AG20443 (cell line): ENCODE measurements at places on chromosomes 11 and 22.

GRCh38 chr11:12829131-12829530, 154.9 kb downstream of the TEAD1 start:
- DNase-seq: no peak

DNA sequence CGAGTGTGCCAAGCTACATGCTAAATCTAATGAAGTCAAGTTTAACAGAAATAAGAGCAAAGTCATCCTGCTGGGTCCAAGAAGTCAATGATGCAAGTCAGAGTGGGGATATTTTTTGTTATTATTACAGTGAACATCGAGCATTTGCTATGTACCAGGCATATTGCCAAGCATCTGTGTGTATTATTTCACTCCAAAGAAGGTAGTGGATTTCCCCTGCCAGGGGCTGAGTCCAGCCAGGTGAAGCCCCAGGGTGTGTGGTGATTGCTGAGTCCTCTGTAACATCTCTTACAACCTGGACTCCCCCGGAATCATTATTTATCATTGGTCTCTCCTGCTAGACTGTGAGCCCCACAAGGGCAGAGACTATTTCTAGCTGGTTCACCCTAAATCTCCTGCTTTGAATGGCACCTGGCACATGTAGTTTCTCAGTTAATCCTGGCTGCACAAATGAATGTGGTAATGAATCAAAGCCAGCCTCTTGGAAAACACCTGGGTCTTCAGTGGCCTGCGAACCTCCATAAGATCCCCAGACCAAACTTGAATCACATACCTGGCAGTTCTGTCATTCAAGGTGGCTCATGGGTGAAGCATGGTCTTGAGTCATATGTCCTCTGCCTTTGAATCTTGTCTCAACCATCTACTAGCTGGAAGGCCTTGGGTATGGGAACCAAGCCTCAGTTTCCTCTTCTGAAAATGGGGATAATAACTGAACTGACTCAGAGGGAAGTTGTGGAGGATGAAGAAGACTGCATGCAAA, 549.2 kb downstream of the MIAT start:
- DNase-seq: no peak

DNA sequence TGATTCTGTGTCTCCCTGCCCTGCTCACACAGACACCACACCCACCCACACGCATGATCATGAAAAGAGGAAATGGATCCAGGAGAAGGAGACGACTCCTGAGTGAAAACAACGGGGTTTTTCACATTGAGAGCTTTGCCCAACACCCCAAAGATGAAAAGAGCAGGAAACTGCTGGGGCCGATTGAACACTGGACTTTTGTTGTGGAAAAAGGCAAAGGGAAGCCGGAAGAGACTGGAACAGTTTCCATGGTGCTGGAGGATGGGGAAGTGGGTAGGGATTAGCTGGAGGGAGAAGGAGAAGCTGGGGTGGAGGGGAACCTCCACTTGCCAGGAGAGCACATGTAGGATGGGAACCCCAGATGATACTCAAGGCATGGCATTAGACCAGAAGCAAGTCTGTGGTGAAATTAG, 5.2 kb upstream of the SLC43A3 start:
- DNase-seq: no peak

DNA sequence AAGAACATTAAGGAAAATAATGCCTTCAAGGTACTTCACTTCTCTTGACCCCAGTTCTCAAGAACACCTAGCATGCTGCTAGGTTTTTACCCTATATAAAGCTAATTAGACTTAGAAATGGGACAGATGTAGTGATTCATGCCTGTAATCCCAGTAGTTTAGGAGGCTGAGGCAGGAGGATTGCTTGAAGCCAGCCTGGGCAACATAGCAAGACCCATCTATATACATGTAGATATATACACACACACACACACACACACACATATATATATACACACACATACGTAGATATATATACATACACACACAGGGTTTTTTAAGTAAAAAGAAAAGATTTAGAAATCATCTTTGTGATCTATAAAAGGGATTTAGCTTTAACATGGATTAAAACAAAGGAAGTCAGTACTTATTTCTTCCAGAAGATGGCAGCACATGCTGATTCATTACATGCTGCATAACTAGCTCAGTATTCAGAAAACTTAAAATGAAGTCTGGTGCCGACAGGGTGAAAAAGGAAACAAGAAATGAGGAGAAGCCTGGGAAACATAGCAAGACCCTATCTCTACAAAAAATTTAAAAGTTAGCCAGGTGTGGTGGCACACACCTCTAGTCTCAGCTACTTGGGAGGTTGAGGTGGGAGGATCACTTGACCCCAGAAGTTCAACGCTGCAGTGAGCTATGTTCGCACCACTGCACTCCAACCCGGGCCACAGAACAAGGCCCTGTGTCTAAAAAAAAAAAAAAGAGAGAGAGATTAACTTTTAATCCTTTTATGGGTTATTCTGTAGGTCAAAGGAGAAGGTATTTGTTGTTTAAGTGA, 28.5 kb upstream of the RBX1 start:
- peak; percentile 60 for DNase-seq

DNA sequence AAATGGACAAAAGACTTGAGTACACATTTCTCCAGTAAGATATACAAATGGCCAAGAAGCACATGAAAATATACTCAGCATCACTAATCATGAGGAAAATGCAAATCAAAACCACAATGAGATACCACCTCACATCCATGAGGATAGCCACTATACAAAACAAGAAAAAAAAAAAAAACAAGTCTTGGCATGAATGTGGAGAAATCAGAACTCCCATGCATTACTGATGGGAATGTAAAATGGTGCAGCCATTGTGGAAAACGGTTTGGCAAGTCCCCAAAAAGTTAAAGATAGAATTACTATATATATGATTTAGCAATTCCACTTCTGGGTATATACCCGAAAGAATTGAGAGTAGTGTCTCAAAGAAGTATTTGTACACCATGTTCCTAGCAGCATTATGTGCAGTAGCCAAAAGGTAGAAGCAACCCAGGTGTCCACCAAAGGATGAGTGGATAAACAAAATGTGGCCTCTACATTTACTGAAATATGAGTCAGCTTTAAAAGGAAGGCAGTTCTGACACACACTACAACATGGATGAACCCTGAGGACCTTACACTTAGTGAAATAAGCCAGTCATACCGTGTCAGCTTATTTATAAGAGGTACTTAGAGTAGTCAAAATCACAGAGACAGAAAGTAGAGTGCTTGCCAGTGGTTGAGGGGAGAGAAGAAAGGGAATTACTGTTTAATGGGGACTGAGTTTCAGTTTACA, 146.3 kb downstream of the WNT7B start:
- no peak for DNase-seq

- DNase-seq: no peak
Measured at GRCh38 chr22:43443152-43443471, 31.3 kb downstream of the MPPED1 start.

GRCh38 chr11:126337126-126337473, 18.4 kb upstream of the ST3GAL4 start:
- DNase-seq: no peak

- no peak for DNase-seq
Measured at GRCh38 chr11:114401311-114401710, 845 bp downstream of the RBM7 start.

GRCh38 chr22:23183061-23183698, 2.9 kb downstream of the BCR start:
- DNase-seq: peak; percentile 61

DNA sequence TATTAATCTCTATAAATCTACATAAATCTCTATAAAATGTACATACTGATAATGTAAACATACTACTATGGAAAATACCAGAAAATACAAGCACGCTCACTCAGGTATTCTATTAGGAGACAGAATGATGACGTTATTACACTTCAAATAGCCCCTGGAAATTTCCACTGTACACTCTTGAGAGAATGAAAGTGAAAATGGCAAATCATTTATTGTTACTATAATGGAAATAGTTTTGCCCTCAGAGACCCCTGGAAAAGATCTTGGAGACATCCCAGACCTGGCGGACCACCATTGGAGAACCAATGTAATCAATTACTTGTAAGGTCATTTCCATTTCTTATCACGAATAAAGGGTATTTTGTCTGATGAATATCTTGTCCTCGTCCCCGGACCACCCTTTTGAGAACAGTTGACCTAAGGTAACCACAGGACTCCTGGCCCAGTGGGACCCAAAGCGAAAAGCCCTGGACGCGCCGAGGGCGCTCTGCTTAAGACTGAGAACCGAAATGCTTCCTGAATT, 509 bp upstream of the PRRG4 start:
- DNase-seq: no peak

DNA sequence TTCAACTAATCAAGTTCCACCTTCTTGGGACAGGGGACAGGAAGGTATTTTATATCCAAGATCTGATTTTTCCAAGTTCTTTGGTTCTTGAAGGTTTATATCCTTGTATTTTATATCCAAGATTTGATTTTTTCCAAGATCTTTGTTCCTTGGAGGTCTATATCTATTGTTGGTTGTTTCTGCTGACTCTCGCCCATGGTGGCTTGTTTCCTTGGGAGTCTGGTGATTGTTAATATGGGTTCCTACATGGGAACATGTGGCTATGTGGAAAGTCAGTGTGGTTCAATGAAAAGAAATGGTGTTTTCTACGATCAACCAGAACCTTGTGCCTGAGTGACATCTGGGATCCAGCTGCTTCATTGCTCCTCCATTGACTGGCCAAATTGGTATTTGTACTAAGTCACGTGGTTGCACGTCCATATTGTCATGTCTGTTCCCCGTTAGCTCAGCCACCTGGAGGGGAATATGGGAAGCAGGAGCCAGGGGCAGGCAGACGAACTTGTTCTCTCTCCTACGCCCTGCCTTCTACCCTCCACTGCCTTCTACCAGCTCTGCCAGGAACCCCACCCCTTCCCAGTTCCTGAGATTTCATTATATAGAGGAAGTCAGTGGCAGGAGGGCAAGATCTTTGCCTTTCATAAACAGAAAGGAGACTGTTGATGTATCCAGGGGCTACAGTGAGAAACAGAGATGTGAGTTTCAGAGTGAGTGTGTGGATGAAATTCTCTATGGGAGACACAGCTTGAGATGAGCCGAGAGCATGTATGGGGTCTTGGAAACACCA, 11.1 kb upstream of the CSF2RB start:
- DNase-seq: no peak

GRCh38 chr11:11170352-11171084, 182.5 kb downstream of the CSNK2A3 start:
- no peak for DNase-seq

DNA sequence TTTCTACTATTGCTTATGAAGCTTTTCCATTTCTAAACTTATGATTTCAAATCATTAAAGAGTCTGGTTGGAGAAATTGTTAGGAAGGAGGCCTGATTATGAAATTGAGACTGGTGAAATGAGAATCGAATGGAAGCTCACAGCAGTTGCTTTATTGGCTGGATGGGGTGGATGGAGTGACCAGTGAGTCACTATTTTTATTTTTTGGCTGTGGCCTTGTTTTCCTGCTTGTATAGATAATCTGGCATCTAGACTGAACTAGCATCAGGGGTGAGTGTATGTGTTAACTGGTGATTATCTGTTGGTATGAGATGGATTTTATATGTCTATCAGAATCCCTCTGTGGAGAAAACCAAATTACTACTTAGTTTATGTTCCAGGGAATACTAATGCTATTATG, 36.2 kb downstream of the UVRAG start:
- peak; percentile 61 for DNase-seq

DNA sequence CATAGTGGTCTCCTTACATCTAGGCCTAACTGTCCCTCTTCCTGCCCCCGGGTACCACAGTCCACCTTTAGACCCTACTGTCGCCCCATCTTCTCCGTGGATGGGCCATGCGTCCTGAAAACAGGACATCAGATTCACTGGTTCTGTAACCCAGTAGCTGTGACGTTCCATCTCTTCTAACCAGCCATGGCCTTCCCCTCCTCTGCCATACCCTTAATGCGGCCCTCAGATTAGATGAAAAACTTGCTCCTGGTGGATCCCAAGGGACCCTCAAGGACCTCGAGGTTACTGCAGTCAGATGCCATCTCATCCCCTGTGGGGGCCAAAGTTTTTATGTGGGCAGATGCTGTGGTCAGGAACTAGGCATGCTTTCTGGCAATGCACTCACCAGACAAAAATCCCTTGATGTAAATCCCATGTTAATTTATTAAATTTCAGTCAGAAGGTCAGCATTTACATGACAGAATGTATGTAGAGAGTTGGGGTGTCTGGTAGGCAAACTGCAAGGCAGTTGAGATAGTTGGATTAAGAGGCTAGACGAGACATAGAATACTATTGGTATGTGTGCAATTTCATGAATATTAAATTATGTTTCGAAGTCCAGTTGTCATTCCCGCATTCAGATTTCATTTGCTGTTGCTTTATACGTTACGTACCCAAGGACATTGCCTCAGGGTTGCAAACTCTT, 64.3 kb downstream of the WNT11 start:
- no peak for DNase-seq

GRCh38 chr11:27205779-27206570, 157.0 kb downstream of the CCDC34 start:
- no peak for DNase-seq

DNA sequence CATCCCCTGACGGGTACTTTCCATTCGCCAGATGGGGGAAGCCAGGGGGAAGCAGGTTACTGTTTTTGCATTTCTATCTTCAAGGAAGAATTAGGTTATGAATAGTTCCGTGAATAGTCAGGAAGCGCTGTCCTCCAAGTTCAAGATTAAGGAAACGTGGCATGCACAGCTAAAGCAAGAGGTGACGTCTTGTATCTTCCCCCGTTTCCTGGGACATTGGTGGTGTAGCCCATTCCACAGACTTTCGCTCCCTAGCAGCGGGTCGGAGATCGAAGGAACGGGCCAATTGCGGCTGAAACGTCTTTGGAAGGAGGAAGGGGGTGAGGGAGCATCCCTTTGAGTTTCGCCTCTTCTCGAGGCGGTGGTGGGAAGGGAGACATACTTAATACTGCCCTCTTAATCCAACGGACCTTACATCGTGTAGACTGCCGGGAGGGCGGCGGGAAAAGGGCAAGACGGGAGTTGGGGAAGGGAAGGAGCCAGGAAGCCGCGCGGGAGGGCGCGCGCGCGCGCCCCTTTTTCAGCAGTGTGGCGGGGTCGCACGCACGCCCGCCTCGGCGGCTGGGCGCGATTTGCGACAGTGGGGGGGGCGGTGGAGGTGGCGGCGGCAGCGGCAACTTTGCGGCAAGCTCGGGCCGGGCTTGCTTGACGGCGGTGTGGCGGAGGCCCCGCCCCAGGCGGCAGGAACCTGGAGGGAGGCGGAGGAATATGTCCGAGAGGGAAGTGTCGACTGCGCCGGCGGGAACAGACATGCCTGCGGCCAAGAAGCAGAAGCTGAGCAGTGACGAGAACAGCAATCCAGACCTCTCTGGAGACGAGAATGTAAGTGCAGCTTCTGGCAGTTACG, at the start of gene EED:
EED (plus strand) TSS at position 232 of the 847 bp plus-strand sequence; CDS start at position 709, 477 bp downstream.
- peak; percentile 96 for DNase-seq

- DNase-seq: no peak
Measured at GRCh38 chr11:34636127-34636526, 15.2 kb downstream of the EHF start.
